ENCODE measurements at places on chromosomes 16 and 17.

DNA sequence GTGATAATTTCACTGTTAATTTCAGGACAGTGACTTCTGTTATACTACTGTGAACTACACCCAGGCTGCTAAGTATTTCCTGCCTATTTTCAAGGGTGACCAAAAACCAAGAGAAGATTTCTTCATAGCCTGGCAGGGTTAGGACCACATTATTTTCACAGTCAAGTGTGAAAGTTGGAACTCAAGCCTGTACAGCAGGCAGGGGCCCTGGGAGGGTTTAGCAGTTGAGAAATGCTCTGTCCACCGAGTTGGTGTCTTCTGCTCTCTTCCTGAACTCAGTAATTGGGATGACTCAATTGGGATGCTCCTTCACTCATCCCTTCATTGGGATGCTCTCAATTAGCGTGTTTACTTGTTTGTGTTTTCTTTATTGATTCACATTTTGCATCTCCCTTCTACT lies 347.3 kb upstream of the CDH11 start:
- DNase-seq = peak; percentile 20

DNA sequence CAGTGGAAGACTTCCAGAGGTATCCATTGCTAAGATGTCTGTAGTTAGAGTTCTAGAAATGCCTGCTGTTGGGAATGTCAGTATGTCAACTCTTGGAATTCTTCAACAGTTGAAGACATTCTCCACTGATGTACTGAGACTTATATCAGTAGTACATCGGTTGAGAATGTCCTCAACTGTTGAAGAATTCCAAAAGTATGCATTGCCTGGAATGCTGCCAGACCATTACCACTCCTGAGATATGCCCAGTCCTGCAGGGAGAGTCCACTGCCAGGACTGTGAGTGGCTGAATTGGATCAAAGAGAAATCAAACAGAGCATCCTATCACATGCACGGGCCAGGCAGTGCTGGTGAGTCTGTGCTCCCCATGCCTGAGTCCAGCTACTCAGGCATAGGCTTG lies 42.0 kb downstream of the IL21R start:
- peak; percentile 65 for DNase-seq

- DNase-seq = peak; percentile 77
Measured at GRCh38 chr16:87918338-87918737, 18.0 kb downstream of the CA5A start.

DNA sequence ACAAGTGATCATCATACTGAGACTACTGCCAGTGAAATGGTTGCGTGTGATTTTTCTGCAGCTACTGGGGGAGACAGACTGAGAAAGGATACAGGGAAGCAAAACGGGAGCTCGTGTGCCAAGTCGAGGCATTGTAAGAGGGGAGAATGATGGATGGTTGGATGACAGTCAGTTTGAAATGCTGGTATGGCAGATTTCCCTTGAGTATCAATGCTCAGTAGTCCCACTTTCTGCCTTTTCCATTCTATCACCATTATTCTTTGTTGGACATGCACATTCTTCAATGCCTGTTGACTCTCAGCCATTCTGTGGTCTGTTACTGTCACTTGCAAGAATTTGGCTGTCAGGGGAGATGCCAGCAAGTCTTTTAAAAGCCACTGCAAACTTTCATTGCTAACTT lies 510.6 kb upstream of the RBFOX1 start:
- DNase-seq = no peak

DNA sequence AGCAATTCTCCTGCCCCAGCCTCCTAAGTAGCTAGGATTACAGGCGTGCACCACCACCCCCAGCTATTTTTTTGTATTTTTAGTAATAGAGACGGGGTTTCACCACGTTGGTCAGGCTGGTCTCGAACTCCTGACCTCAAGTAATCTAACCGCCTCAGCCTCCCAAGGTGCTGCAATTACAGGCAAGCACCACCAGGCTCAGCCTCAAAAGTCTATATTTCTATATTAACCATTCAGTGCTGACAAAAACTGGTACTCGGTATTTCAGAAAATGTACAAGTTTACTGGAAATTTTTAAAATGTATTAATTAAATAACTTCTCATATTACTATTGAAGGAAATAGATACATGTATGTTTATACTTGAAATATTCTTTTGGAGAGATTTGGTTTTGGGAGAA lies 1.4 kb upstream of the HEXD start:
- no peak for DNase-seq
